Skeletal muscle cell (primary cell): ENCODE measurements at places on chromosomes 13 and 19.

DNA sequence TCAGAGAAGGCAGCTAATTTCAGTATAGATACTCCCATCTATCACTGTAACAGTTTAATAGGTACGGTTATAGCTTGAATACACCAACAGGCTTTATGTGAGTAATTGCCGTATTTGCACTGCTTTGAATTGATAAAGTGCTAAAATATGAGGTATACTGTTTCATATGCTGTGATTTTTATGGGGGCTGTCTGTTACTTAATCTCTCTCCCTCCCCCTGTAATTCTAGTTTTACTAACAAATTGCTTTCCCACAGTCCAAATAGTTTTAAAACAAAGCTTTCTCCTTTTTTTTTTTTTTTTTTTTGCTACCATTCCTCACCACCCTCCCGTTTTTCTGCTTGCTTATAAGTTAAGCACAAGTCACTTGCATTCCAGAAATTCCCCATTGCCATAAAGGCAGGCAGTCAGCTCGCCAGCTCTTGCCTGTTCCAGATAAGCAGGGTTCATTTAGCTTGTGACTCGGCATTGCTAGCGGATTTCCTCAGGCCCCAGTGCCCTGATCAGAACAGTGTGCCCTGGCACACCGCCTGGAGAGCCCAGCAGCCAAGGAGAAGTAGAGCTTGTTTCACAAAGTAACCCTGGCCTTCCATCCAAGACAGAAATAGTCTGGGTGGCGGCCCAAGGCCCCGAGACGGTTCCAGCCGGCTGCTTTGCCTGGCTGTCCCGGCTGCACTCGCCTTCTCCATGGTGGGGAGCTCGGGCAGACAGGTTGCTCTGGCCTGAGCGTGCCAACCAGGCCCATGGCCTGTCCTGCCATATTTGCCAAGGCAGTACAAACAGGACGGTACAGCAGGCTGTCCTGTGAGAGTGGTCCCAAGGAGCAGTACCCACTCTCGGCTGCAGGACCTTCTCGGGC, 43.5 kb upstream of the NPAS1 start:
- DNase-seq = peak; percentile 80

DNA sequence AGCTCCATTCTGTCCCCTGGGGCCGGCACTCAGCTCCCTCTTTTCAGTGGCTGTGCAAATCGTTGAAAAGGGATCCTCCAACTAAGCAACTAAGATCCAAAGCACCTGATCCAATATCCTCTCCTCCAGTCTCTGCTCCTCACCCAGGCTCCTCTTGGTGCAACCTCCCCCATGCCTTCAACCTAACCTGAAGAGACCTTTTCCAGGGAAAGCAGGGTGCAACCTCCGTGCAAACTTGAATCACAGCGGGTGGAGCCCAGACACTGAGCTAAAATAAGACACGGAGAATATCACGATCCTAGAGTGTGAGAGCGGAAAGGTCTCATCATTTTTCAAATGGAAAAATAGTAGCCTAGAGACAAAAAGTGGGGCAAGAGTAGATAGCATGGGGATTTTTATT, 8.3 kb downstream of the CACNG7 start:
- no peak for DNase-seq

GRCh38 chr13:22336460-22336859, 665.6 kb downstream of the FGF9 start:
- no peak for DNase-seq

DNA sequence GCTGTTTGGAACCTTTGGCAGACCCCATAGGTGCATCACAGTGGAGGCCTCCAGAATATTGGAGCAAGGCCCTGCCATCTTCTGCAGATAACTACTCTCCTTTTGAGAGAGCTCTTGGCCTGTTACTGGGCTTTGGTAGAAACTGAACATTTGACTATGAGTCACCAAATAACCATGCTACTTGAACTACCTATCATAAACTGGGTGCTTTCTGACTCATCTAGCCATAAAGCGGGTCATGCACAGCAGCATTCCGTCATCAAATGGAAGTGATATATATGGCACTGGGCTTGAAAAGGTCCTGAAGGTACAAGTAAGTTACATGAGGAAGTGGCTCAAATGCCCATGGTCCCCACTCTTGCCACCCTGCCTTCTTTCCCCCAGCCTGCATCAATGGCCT, 782.5 kb upstream of the SLITRK6 start:
- DNase-seq = peak; percentile 26

- DNase-seq = no peak
Measured at GRCh38 chr13:46102255-46102605, 2.6 kb downstream of the CPB2 start.

DNA sequence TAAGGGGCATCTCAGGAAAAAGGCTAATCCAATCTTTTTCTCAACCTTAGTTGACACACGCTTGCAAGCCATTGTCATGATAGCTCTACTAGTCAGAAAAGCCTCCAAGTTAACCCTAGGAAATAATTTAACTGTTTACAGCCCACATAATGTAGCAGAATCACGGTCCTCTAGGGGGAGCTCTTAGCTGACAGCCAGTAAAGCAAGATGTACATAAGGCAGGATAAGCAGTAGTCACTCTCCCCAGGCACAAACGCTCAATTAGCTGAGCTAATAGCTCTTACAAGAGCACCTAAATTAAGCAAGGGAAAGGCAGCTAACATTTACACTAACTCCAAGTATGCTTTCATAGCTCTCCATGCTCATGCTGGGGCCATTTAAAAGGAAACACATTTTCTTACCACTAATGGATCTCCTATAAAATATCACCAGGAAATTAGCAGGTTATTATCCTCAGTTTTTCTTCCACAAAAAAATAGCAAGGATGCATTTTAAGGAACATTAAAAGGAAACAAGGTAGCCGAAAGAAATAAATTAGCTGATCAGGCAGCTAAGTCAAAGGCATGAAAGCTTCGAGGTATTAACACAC, 33.7 kb upstream of the ZSCAN5A start:
- no peak for DNase-seq

GRCh38 chr13:112348642-112349345, 27.4 kb upstream of the SPACA7 start:
- DNase-seq = no peak

DNA sequence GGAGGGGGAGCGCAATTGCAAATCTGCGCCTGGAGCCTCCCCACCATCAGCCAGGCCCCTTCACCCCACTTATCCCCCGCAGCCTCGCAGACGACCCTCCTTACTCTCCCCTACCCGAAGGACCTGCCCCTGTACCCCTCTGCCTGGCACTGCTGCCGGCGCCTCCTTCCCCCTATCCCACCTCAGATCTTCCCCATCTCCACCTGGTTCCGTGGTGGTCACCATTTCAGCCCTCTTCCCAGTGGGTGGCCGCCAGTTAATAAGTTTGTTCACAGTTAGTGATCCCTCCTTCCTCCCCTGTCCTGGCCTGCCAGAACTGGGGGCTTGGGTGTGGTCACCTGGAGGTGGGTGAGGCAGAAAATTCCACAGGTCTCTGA, 397 bp downstream of the SLC44A2 start:
- no peak for DNase-seq

- no peak for DNase-seq
Measured at GRCh38 chr19:49182848-49183375, 25.3 kb downstream of the TRPM4 start.

GRCh38 chr13:25979371-25979770, 72.4 kb downstream of the SHISA2 start:
- no peak for DNase-seq

DNA sequence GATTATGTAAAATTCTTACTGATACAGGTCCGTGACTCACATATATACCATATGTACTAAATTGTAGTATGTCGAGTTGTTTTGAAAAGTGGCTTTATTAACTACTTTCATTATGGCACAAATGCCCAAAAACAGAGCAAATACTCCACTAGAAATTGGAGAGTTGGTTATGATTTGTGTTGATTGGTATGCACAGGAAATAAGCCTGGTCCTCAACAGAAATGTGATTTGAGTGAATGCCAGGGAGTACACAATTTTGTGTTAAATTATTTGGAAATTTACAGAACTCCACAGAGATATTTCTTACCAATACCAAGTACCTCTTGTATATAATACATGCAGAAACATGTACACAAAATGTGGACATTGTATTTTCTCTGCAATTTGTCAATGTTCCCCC, 676.7 kb downstream of the PCDH9 start:
- DNase-seq = no peak

DNA sequence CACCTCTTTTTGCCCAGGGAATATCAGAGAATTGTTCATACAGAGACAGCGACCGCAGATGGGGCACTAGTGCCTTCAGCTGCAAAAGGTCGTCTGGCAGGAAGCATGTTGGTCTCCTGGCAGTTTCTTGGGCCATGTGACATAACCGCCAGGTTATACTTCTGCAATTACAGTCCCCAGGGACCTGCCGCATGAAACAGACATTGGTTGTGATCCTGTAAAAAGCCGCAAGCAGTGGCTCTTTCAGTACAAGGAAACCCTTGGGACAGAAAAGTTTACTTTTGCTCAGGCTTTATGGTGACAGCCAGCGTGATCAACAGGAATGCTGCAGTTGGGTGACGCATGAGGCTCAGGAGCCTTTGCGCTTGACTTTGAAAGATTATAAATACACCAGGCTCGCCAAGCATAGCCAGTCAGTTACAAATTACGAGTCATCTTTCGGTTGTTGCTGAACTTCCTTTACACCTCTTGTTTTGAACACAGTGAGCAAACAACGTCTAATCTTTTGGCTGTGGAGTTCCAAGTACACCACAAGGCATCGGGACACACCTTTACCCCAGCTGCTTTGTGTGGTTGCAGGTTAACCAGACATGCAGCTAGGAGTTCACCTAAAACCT, 50.5 kb upstream of the UBE2L5 start:
- no peak for DNase-seq

DNA sequence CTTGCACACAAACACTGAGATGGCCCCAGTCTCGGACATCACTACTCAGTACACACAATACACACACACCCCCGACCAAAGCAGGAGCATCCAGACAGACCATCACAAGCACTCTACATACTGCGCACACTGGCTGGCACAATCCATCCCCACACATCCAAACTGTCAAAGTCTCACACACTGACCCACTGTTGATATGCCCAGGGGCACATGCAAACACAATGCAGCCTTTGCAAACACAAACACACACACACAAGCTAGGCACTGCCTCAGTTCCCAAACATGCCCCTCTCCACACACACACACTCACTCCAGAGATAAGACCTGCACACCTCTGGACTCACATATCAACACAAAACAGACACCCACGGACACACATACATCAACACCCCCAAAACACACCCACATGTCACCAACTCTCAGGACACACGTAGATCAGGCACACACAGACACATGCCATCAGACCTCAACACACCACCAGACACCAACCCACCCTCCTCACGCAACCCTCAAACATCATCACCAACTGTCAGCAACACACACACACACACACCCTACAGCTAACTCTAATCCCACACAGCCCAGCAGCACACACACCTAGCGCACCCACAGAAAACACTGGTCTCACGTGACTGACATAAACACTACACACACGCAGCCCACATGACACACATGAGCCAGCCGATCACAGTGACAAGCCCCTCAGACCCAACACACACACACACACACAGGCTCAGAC, 1.9 kb downstream of the BBC3 start:
- DNase-seq = no peak
